ENCODE measurements at places on chromosomes 11 and 22.
A peak's percentile ranks its signal among the peaks of the same experiment; 100 is the strongest.

DNA sequence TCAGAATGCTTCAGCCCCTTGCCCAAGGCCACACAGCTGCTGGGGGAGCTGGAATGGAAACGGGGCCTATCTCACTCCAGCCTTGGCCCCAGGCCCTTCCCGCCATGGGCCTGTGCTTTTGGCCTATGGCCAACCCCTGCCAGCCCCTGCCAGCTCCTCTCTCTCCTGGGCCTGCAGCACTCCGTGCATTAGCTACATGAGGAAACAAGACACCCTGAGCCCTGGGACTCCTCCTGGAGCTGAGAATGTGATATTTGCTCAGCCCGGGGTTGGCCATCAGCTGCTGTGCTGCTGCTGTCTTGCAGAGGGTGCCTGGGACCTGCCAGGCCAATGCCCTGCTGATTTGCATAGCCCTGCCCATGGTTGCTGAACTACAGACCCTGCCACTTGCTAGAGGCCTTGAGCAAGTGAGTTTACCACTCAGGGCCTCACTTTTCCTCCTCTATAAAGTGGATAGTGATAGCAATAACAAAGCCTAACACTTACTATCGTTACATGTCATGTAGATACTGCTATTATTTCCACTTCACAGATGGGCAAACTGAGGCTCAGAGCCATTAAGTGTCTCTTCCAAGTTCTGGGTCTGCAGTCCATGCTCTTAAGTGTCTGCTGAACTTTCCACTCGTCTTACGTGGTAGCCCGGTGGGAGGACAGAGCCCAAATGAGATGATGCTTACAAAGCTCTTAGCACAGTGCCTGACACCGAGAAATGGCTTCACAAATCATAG, 99.6 kb downstream of the KIAA1671 start:
- DNase-seq, result no peak

GRCh38 chr22:47054231-47055072, 292.0 kb downstream of the TBC1D22A start:
- no peak for DNase-seq

GRCh38 chr11:113475160-113475761, at the start of gene DRD2:
TSS of gene DRD2 (minus strand) at chr11:113475398. CDS start at chr11:113424651, 50,747 bp downstream.
- DNase-seq, result no peak

- no peak for DNase-seq
These were observed 181.2 kb downstream of the CSNK2A3 start for GRCh38 chr11:11171854-11172253.

- DNase-seq, result no peak
These were observed 16.5 kb upstream of the FXYD2 start for GRCh38 chr11:117840881-117841550.

- no peak for DNase-seq
These were observed 941 bp downstream of the CLCF1 start for GRCh38 chr11:67372321-67372992.

GRCh38 chr11:22808571-22809197, 20.9 kb downstream of the SVIP start:
- DNase-seq, result no peak

DNA sequence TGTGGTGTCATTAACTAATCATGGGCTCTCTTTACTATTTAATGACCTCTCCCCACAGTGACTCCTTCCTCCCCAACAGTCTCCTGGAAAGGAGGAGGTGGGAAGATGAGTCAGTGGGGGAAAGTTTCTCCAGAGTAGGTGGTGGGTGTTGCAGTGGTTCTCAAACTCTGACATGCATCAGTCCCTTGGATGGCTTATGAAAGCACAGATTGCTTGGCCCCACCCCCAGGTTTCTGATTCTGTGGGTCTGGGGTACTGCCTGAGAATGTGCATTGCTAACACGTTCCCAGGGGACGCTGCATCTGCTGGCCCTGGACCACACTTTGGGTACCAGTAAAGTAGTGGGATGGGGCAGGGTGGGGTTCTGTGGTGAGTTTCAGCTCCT, 9.8 kb downstream of the CD82 start:
- DNase-seq, result peak; percentile 61

- DNase-seq, result no peak
These were observed 45.3 kb upstream of the CD82 start for GRCh38 chr11:44519989-44520737.

GRCh38 chr11:71935338-71935925, 6.6 kb downstream of the RNF121 start:
- DNase-seq, result no peak

DNA sequence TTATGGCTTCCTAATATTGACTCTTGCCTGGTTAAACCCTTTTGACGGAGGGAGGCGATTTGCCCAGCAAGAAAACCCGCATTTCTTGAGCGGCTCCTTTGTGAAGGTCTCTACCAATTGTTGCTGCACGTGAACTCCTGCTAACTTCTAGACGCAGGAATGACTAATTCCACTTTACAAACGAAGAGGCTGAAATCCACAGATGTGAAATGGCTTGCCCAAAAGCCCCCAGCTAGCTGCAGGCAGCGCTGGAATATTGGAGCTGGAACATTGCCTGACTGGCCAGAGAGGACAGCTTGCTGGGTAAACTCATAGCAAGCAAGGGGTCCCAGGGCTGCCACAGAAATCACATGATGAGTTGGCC, 542 bp downstream of the GCAT start:
- DNase-seq, result no peak

GRCh38 chr11:30017445-30017895, 640 bp upstream of the KCNA4 start:
- DNase-seq, result no peak

DNA sequence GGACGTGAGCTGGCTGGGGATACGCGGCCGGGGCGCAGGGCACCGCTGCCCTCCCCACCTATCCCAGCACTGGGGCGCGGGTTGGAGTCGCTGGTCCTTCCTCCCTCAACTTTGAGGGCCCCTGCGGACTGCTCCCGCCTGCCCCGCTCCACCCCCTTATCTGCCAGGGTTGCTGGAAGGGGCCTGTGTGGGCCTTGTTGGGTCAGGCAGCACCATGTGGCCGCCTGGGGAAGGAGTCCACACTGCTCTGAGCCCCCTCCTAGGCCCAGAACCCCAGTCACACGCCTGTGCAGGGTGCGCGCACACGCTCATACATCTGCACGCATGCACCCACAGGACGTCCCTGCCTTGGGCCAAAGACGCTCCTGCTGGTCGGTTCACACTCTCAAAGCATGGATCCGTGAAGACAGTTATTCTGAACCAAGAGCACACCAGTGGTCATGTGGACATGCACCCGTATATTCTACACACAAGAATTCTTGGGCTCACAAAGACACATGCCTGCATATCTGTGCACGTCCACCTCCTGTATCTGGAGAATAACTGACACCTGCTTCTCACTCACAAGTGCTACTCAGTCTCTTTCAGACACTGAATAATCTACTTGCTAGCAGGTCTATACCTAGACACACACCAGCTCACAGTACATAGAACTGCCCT, 710 bp downstream of the TUB start:
- no peak for DNase-seq

- DNase-seq, result no peak
These were observed 37.0 kb upstream of the PPARA start for GRCh38 chr22:46113110-46113909.

DNA sequence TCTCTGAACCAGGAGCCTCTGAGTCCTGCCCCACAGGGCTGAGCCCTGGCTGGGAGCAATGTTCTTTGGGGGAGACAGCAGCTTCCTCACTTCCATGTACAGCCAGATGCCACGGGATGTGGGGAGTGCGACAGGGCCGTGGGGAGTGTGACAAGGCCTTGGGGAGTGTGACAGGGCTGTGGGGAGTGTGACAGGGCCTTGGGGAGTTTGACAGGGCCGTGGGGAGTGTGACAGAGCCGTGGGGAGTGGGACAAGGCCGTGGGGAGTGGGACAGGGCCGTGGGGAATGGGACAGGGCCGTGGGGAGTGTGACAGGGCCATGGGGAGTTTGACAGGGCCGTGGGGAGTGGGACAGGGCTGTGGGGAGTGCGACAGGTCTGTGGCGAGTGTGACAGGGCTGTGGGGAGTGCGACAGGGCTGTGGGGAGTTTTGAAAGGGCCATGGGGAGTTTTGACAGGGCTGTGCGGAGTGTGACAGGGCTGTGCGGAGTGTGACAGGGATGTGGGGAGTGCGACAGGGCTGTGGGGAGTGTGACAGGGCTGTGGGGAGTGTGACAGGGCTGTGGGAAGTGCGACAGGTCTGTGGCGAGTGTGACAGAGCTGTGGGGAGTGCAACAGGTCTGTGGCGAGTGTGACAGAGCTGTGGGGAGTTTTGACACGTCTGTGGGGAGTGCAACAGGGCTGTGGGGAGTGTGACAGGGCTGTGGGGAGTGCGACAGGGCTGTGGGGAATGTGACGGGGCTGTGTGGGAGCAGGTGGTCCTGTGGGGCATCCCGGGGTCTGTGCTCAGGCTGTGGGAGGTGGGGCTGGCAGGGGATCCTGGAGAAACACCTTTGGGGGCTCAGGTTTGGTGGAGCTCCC, 6.6 kb upstream of the KRTAP5-6 start:
- DNase-seq, result no peak

DNA sequence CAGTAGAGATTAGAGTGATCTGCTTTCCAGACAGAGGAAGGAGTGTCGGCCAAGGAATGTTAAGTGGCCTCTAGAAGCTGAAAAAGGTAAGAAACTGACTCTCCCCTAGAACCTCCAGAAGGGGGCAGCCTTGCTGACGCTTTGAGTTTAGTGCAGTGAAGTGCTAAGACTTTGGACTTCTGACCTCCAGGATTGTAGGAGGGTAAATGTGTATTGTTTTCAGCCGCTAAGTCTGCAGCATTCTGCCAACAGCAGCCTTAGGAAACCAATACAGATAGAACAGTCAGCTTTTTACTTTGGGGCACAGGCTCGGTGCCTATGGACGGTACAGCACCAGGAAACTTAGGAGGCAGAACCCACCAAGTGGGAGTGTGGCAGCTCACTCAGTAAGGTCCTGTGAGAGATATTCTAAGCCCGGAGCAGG, 3.6 kb upstream of the TBC1D22A start:
- DNase-seq, result no peak

- DNase-seq, result no peak
These were observed 70.5 kb downstream of the MPPED1 start for GRCh38 chr22:43482318-43482625.

- no peak for DNase-seq
These were observed 340.9 kb downstream of the LRRC4C start for GRCh38 chr11:41118521-41118920.

GRCh38 chr11:85935751-85936150, 80.6 kb downstream of the CCDC83 start:
- DNase-seq, result no peak

DNA sequence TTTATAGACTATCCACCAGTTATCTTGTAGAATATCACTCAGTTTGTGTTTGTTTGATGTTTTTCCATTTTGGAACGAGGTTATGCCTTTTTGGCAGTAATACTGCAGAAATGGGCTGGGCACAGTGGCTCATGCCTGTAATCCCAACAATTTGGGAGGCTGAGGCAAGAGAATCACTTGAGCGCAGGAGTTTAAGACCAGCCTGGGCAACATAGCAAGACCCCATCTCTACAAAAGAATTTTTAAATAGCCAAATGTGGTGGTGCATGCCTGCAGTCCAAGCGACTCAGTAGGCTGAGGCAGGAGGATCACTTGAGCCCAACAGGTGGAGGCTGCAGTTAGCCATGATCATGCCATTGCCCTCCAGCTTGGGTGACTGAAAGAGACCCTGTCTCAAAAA, 22.8 kb upstream of the B4GALNT4 start:
- DNase-seq, result no peak

DNA sequence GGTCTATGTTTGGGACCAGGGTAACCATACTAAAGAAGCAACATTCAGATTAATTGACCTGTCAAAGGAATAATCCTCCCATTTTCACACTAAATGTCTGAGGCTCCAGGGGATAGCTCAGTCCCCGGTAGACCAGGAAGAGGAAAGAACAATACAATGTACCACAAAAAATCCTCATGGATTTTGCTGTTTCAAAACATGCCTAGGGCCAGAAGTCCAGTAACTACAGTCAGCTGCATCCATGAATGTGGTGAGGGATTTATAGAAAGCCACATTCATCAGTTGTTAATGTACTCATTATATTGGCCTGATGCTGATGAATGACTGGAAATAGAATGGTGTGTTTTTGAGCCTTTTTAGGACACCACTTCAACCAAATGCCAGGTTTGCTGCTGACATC, 6.9 kb upstream of the ETS1 start:
- no peak for DNase-seq

DNA sequence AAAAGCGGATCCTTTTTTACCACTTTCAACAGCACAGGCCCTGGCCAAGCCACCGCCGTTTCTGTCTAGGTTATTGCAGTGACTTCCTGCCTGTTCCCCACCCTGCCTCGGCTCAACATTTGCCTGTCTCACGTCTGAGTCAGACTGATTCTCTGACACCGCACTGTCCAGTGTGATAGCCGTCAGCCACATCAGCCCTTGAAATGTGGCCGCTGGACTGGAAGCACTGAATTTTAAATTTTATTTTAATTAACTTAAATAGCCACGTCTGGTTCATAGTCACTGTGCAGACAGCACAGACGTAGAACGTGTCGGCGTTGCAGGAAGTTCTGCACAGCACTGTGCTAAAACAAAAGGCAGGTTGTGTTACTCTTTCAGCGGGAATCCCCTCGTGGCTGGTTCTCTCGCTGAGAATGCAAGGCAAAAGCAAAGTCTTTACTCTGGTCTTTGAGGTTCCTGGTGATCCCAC, 56.3 kb upstream of the ADSL start:
- DNase-seq, result peak; percentile 33

DNA sequence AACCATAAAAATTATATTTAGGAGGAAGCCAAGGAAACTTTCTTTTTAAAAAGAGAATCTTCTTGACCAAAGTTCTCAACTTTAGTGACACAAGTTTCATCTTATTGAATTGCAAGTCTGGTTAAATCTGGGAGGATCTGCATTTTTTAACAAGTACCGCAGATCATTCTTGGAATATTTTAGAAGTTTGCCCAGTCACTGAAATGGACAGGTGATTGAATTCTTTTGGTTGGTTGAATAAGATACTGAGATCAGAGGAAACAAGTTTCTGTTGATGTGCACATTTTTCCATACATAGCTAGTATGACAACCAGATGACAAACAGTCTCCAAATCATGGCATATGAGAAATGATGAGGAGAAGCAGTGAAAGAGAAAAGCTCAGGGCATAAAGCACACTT, 50.2 kb downstream of the SLN start:
- no peak for DNase-seq

GRCh38 chr11:66428933-66429332, 8.1 kb downstream of the NPAS4 start:
- DNase-seq, result no peak

DNA sequence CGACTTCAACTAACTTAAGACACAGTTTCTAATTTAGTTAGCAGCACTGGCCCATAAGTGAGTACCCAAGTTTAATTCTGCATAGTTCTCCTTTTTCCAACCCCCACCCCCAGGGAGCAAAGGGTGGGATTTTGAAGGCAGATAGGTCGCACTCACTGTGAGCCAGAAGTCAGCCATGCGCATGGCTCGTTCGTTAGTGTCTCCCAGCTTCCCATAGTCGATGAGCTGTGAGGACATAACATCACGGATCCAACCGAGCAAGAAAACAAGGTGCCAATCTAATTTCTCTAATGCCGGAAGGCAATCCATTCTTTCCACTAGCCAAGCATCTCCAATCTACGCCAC, 577 bp downstream of the MRPL17 start:
- DNase-seq, result no peak

DNA sequence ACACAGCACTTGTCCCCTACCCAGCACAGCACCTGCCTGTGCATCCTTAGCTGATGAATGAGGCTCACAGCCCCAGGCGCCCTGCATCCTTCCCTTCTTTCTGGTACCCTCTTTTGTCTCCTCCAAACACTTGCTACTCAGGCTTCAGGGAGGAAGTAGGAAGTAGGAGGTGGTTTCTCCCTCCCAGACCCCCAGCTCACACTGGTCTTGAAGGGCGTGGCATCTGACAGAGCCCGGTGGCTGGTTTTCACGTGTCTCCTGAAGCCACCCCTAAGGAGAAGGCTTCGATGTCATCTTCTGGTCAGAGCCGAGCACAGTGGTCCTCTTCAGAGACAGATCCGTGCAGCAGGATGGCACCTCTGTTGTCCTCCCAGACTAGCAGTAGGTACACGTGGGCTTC, 109.8 kb downstream of the PTPRJ start:
- DNase-seq, result no peak

Data from stimulated activated CD8-positive, alpha-beta memory T cell treated with anti-CD3 and anti-CD28 coated beads, Interleukin-15, amount 100 ng/mL, for 4 hours (primary cell).